ENCODE measurements at places on chromosomes 5 and 9.

DNA sequence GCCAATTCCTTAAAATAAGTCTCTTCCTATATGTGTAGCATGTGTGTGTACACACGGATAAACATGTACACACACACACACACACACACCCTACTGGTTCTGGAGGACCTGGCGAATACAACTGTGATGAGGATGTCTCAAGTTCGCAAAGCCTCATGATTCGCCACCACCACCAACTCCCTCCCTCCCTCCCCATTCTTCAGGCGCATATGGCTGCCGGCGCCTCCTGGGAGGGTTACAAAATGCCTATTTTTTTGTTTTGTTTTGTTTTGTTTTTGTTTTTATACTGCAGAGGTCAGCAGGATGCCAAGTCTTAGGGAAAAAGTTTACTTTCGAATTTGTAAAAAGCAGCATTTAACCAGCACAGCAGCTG, 88.0 kb downstream of the DAP start:
- DNase-seq = no peak

GRCh38 chr9:136791516-136792276, 552 bp downstream of the TMEM141 start:
- no peak for DNase-seq

DNA sequence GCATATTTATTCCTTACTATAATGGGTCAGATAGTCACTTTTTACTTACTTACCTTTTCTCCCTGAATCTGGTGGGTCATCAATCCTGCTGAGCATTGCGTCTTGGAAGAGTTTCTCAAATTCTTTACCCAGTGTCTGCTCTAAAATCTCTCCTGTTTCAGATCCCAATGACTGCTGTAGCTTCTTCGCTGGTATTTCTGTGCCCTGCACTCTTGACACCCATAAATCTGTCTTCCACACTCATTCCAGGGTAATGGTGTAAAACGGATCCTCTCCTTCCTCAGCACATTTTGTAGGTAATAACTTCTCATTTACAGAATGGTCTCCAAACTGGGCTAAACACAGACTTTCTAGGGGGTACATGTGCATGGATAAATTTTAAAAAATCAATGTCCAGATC, 407.4 kb downstream of the DMAC1 start:
- no peak for DNase-seq

GRCh38 chr5:94025788-94026473, 284.5 kb upstream of the POU5F2 start:
- peak; percentile 20 for DNase-seq

DNA sequence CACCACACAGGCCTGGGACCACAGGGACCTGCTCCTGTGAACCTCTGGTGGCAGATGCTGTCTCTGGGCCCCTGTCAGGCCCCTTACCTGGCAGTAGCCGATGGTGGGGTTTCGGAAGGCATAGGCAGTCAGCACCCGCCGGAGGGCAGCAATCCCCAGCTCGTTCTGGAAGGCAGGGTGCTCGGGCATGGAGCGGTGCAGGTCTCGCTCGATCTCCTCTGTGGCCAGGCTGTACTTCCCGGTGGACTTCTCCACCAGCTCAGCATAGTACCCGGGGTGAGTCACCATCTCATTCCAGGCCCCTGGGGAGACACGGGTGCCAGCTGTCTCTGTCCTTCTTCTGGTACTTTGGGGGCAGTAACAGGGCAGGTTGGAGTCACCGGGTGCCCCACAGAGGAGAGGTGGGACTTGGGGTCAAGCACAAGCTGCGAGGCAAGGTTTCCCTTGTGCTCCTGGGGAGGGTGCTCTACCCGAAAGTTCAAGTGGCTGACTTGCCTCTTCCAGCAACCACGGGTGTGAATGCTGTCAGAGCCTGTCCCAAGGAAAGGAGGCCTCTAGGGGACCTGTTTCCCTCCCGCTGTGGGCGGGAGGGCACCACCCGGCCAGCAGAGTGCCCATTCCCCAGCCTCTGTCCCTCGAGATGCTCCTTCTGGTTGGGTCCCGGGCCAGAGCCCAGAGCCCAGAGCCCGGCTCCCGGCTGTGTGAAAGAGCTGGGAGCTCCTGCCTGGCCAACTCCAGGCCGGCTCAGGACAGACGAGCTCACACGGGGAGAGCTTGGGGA, 19.8 kb upstream of the MRNIP start:
- DNase-seq = no peak

DNA sequence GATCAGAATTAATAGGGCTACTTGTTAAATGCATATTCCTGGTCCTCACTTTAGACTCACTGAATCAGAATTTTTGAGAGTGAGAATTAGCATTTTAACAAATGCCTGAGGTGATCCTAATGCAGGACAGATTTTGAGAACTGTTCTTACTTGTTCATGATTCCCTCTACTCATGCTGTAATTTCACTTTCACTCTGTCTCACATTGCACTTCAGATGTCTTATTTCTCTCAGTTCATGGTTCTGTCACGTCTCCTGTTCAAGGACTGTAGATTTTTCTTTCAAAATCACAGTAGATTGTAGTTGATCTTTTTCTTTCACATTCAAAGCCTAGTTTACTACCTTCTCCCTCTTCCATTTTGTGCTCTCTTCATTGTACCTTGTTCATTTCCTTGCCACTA, 54.3 kb downstream of the ADGRV1 start:
- no peak for DNase-seq

DNA sequence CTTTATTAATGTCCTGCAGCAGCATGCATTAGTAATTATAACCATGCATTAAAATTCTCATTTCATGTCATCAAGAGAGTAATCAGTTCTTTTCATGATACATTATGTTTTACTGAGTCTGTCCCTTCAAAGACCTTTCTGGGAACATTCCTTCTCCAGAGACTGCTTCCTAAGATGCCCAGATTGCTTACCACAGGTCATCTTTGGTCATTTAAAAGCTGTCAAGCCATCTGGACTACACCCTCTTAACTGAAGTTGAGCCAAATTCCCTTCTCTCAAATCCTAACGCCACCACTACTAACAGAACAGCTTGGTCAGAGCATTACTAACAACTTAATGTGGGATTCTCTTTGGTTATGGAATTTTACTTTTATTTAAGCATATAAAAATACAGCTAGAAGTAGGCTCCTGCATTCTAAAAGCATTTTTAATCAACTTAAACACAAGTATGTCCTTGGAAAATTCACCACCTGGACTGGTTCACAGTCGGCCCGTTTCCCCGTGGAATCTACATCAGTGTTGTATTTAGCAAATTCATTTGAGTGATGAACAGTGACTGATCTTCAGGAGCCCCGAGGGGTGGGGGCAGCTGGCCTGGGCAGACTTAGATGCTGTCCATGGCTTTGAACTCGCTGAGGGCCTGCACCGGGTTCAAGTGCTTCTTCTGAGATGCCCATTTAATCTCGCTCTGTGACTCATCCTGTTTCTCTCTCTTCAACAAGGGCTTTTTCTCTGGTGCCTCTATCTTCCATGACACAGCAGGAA, 92.8 kb upstream of the CCDC112 start:
- DNase-seq = peak; percentile 57

DNA sequence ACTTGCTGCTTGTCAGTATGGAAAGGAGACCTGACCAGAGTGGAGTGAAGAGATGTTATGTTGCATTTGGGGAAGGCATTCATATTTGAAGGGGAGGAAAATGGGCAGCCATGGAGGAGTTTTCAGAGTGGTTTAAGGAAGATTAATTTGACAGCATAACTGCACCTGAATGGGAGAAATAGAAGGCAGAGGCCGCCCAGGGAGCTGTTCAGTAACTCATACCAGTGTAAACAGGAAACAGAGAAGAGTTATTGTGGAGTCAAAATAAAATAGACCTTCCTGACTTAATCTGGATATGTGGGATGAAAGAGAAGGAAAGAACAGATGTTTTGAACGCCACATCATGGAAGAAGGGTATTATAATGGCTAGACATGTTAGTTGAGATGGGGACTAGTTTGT, 13.4 kb downstream of the SLC44A1 start:
- DNase-seq = no peak

DNA sequence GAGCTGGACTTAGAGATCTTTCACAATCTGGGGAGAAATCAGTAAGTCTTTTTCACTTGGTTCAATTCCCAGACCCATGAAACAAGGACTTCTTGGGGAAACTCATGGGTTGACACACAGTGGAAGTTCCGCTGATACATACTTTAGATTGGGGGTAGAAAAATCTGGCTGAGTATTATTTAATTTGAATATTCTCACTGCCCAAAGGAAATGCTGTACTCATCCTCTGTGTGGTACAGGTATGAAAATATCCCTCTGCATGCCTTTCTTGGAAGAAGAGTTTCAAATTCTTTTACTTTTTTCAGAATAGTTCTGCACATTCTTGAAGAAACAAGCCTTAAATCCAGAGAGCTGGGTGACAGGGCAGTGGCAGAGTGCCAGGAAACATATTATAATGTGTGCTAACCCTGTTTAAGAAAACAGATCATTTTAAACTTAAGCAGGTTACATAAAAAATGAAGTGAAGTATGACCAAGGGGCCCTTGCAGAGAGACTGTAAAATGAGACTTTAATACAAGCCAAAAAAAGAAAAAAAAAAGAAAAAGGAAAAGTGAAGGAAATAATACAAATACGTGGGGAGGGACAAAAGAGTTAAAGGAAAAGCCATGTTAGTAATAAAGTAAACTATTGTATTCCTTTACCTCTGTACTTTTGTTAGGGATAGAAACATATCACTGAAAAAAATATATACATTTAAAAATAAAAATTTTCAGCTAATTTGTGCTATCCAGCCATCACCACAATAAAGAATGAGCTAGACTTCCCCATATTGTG, 173.4 kb upstream of the NR3C1 start:
- no peak for DNase-seq

DNA sequence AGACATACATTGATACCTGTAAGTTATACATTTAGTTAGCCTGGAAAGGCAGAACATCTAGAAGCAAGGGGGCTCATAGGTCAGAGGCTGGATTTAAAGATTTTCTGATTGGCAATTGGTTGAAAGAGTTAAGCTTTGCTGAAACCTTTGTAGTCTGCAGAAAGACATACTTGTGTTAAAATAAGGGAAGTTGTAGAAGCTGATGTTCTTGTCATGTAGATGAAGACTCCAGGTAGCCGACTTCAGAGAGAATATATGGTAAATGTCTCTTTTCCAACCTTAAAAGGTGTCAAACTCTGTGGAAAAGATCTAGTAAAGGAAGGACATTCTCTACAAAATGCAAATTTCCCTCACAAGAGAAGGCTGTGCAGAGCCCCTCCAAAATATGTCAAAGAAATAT, 62.9 kb upstream of the ADAMTS16 start:
- no peak for DNase-seq

DNA sequence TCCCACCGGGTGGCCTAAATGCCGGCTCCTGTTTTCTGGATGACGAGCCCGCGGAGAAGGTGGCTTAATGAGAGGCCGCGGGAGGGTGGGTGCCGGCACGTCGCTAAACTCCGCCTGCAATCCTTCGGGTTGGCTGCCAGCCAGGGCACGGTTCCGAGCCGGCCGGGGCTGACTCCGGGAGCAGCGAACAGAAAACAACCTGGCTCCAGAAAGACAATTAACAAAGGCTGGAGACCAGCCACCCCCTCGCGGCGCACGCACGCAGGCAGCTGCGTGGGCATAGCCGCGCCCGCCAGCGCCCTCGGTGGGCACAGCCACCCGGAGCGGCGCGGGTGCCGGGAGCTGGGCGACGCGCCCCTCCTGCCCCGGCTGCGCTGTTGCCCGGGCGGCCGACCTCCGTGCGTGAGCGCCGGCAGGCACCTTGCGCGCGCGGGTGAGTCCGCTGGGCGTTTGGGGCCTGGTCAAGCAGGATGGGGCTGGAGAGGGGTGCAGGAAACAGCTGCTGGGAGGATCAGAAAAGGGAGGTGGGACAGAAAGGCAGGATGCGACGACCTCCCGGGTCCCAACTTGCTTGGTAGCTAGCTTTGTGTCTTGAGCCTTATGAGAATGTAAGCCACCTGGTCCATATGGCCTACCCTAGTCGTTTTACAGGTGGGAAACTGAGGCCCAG, at the start of gene ARHGEF37:
Gene ARHGEF37, plus strand, starts transcription at position 307 of the 670 bp plus-strand sequence. CDS start 16,272 bp downstream, outside the sequence.
- peak; percentile 55 for DNase-seq

DNA sequence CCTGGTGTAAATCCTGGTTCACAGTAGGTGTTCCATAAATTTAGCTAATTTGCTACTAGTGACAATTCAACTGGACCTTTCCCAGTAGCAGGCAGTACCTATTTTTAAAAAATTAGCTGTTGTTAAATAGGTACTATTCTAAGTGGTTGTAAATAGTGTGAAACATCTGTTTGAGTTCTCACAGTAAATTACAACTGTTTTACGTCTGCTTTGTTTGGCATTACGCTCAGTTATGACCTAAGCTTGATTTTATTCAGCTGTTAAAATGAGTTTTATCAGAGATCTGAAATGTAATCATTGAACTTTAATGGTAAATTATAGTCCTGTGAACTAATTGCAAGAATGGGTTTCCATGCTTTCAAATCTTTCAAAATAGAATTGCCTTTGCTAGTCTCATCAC, 93.9 kb downstream of the GPBP1 start:
- no peak for DNase-seq

- DNase-seq = no peak
Measured at GRCh38 chr9:112175796-112176315, 759 bp upstream of the SUSD1 start.

- no peak for DNase-seq
Measured at GRCh38 chr5:41770799-41771198, 99.4 kb downstream of the OXCT1 start.

GRCh38 chr5:106661866-106662265, 1008.9 kb downstream of the EFNA5 start:
- no peak for DNase-seq

GRCh38 chr5:40991168-40991980, 79.8 kb downstream of the MROH2B start:
- no peak for DNase-seq

GRCh38 chr9:133772581-133772980, 34.4 kb upstream of the SARDH start:
- DNase-seq = no peak

GRCh38 chr9:136927343-136928271, 16.9 kb downstream of the FBXW5 start:
- no peak for DNase-seq

DNA sequence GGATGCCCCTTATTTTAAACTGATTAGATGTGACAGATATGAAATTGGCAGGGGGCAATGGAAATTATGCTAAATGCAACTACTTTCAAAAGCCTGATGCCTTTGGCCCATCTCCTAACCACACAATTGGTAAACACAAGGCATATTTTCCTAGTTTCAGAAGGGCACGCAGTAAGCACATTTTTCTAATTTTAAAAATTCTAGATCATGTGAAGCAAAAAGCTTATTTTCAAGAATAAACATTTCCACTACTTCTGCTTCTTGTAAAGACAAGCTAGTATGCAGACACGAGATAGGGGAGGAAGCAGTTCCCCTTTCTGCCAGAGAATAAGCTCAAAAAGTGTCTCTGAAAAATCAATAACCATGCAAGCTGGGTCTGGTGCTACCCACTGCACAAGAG, 67.7 kb downstream of the ABCA1 start:
- DNase-seq = no peak

- no peak for DNase-seq
Measured at GRCh38 chr9:89732295-89732938, 127.6 kb downstream of the GADD45G start.

DNA sequence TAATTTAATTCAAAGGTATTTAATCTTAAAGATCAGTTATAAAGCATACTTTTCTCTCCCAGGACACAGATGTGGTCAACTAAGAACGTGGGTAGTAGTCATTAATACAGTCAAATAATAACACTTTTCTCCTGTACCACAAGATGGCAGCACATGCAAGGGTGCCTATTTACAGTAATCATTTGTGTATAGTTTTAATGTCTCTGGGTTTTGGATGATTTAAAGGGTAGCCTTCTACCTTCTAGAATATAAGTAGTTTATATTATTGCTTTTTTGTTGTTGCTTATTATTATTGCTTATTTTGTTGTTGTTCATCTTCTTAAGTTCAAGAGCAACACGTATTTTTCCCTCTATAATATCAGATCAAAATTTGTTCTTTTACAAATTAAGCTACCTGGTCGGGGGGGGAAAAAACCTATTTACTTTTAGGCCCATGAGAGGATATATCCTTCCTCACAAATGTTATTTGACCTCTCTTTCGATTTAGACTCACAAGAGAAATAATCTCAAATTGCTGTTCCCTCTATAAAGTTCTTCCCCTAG, 59.6 kb upstream of the SLC27A6 start:
- DNase-seq = peak; percentile 16

Data from NCI-H524 (cell line).